HL-60 (cell line): ENCODE measurements at places on chromosomes 6 and 20.
A peak's percentile ranks its signal among the peaks of the same experiment; 100 is the strongest.

GRCh38 chr6:41723530-41724227 lies 11.7 kb downstream of the TFEB start:
- peak; percentile 98 for DNase-seq

DNA sequence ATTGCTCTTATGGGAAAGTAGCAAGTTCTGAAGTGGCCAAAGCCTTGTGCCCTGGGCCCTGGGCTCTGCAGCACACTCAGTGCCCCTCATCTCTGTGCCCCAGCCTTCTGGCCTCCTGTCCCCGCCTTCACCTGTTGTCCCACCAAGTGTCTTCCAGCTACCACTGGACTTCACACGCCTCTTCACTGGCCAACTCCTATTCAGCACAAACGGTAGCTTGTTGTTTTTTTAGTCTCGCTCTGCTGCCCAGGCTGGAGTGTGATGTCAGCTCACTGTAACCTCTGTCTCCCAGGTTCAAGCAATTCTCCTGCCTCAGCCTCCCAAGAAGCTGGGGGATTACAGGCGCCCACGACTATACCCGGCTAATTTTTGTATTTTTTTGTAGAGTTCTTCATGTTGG lies 4.8 kb downstream of the CCHCR1 start:
- DNase-seq: no peak

GRCh38 chr6:134744301-134744700 lies 205.6 kb downstream of the ALDH8A1 start:
- DNase-seq: no peak

GRCh38 chr6:128573036-128573435 lies 52.6 kb upstream of the PTPRK start:
- DNase-seq: no peak

DNA sequence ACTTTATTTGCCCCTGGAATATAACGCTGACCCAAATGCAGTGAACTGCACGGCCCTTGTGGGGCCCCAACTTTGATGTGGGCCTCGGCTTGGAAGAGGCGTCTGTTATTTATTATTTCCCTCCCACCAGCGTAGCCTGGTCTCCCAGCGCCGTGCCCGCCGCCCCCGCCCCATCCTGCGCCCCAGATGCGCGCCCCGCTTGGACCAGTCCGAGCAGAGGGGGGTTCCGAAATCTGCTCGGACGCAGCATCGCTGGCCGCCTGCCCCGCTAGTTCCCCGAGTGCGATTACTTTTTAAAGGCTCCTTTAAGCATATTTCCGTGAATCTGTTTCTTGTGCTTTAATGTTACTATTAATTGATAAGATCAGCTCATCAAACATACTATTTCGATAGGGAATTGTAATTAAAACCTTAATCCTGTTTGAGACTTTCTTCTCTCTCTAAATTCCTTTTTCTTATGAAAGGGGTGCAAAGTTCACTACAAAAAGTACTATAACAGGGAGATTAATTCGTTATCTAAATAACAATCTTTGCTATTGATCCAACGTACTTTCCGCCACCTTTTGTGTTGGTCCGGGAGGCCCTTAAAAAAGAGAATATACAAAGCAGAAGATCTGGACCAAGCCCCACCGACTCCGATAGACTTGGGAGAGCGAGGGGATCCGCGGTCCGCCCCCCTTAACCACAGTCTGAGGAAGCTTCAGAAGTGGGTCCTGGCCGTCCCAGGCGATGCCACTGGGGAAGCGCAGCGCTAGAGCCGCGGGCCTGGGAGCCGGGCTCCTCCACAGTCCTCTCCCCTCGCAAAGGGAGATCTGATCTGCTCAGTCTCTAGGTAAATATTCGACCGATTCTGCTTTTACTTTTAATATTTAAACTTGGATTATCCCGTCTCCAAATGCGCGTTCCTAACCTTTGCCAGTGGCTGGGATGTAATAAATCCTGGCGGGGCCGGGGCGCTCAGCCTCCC lies 10.2 kb downstream of the POU3F2 start:
- DNase-seq: no peak

DNA sequence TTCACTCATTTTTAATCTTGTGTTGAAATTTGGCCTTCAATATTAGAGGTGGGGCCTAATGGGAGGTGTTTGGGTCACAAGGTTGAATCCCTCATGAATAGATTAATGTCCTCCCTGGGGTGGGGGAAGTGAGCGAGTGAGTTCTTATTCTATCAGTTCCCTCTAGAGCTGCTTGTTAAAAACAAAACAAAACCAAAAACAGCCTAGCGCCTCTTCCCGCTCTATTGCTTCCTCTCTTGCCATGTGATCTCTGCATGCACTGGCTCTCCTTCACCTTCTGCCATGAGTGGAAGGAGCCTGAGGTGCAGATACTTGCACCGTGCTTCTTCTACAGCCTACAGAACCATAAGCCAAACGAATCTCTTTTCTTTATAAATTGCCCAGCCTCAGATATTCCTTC lies 89.6 kb upstream of the SLC35F1 start:
- DNase-seq: no peak

DNA sequence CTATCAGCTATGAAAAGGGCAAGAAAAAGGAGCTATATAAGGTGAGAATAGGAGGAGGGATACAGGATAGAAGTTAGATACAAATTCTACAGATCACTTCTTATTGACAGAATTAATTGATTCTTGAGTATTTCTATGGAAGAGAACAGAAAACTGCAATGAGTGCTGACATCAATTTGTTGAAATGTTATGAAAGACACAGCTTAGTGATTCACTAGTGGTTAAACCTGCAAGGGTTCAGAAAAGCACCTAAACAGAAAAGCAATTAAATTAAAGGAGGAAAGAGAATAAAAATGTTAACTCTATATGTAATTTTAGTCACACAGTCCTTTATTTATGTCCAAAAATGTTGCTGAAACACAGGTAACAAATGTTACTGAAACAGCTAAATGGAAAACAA lies 254.4 kb upstream of the RUNX2 start:
- no peak for DNase-seq

- DNase-seq: no peak
Observed at GRCh38 chr20:37349517-37350491, 3.9 kb downstream of the SRC start.

DNA sequence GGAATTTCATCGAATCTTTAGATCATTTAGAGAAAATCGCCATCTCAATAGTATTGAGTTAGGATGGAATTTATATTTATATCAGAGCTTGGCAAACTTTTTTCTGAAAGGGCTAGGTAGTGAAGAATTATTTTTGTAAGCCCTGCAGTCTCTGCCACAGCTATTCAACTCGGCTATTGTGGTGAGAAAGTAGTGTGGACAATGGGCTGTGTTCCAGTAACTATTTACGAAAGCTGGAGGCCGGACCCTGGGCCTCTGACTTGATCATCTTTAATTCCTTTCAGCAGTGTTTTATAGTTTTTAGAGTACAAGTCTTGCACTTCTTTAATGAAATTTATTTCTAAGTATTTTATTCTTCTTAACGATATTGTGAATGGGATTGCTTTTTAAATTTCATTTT lies 201.5 kb downstream of the FARS2 start:
- DNase-seq: no peak

DNA sequence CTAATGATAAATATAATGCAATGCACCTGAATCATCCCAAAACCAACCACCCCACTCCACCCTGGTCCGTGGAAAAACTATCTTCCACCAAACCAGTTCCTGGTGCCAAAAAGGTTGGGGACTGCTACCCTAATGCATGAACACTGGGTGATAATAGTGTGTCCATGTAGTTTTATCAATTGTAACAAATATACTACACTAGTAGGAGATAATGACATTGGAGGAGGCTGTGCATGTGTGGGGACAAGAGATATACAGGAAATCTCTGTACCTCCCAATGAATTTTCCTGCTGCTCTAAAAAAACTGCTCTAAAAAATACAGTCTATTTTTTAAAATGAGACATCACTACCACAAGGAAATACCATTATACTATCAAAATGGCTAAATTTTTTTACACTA lies 20.5 kb downstream of the CEP85L start:
- no peak for DNase-seq

DNA sequence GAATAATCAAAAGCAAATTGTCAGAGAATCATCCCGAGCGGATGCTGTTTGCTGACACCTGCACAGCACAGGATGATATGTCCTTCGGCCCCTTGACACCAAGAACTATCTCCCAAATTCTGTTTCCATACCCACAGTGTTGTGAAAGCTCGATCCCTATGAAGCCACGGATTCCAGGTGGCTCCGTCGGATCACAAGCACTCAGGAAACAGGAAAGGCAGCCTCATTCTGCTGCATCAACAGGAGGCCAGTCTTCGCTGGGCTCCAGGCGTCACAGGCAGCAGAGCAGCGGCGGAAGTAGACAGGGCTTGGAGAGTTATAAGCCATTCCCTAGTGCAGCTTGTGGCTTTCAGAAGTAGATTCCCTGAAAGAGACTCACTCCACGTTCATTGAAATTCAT lies 342.3 kb downstream of the C6orf118 start:
- no peak for DNase-seq
